ENCODE measurements at places on chromosomes 1 and 21. TPM values are rescaled to one million over a fixed set of nuclear protein-coding genes. Genes with fewer than 3 reads are reported as not detected.

Gene YARS1
- 239 TPM for total RNA-seq

Gene FAM78B
- 2.3 TPM for total RNA-seq

Gene TMEM81
- total RNA-seq = 2.6 TPM

Gene PCP4
- not detected for total RNA-seq

Gene CELA2A
- not detected for total RNA-seq

Gene GJB5
- 0.48 TPM for total RNA-seq

Gene TLR5
- total RNA-seq = 0.44 TPM

DNA sequence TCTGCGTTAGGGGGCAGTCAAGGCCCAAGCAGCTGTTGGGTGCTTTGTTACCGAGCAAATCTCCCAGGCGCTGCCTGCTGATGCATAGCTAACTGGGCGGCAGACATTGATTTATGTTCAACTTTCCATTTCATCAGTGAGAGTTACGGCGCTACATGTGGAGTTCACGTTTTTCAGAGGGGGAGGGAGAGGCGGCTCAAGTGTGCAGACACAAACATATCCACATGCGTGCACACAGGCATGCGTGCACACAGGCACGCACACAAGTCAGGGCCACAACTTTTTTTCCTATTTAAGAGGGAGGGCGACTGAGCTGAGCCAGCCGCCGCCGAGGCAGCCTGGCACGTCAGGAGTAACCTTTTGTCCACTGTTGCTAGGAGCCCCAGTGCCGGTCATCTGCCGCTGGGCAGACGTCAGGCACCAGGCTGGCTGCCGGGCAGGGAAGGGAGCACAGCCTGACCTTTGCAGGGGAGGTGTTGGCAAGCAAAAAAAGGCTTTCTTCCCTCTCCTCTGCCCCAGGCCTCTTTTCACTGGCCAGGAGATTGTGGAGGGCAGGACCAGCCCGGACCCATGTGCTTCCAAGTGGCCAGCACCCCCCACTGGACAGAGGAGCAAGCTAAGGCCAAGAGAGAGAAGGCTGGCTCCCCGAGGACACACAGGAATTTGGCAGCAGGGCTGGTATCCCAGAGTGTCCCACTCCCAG is 73.3 kb downstream of the MRPL37 start:
- DNase-seq = no peak

DNA sequence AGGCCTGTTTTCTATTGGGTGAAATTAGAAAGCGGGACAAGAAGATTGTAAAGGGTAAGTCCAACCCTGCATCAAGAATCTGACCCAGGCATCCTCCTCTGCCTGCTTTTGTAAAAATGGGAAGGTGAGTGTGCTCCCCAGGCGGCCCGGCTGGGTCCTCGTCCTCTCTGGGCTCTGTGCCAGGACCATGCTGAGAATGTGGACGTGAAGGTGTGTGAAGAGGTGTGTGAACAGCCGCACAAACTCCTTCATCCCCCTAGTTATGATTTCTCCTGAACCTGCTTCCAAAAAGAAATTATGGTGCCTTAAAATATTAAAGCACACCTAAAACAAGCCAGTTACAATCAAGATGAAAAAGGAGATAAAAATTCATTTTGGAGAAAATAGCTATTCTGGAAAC is 185.7 kb downstream of the IGSF21 start:
- no peak for DNase-seq

- DNase-seq = peak; percentile 85
Observed at GRCh38 chr1:162357681-162358266, 18.9 kb downstream of the SPATA46 start.

DNA sequence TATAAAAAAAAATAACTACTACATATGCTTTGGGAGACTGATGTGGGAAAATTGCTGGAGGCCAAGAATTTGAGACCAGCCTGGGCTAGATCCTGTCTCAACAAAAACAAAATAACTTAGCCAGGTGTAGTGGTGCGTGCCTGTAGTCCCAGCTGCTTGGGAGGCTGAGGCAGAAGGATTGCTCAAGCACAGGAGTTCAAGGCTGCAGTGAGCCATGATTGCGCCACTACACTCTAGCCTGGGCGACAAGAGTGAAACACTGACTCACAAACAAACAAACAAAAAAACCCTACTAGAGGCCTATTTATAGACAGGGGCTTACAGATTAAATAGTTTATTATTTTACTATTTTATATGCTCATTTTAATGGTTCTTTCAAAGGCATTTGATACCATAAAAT is 80.0 kb downstream of the LHX4 start:
- no peak for DNase-seq

DNA sequence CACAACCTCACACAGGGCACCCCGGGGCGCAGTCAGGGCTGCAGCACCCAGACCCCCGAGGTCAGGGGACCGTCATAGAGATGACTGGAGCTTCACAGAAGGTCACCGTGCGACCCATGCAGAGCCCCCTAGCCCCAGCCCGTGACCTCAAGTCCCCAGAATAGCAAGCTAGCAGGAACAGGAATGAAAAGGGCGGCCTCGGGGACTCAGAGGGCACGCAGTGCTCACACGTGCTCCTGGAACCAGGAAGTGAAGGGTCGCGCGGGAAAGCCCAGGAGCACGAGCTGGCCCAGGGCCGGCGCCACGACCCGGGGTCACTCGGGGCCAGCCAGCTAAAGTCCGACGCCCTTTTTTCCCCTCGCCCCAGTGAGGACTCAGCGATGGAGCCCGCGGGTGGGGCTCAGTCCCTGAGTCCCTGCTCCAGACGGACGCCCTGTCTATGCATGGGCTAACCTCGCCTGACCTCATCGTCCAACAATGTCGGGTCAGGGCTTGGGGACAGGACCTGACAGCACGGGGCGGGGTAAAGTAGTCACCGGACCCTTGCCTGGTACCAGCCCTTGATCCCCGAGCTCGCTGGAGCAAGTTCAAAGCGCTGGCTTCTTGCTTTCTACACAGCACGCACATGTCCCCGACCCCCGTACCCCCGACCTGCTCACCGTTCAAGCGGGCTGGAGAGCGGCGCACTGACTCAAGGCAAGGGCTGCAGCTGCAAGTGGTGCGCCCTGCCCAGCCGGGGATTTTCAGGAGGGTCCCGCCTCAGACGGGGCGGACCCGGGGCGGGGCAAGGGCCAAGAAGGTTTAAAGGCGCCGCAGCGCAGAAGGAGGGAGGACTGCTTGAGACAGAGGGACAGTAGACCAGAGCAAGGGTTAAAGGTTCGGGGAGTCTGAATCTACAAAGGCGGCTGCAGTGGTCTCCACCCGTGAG is at the start of gene TAGLN2:
Gene TAGLN2 (minus strand): TSS at position 717 of the 928 bp plus-strand sequence. CDS start 4,998 bp downstream, outside the sequence.
- DNase-seq = peak; percentile 98

DNA sequence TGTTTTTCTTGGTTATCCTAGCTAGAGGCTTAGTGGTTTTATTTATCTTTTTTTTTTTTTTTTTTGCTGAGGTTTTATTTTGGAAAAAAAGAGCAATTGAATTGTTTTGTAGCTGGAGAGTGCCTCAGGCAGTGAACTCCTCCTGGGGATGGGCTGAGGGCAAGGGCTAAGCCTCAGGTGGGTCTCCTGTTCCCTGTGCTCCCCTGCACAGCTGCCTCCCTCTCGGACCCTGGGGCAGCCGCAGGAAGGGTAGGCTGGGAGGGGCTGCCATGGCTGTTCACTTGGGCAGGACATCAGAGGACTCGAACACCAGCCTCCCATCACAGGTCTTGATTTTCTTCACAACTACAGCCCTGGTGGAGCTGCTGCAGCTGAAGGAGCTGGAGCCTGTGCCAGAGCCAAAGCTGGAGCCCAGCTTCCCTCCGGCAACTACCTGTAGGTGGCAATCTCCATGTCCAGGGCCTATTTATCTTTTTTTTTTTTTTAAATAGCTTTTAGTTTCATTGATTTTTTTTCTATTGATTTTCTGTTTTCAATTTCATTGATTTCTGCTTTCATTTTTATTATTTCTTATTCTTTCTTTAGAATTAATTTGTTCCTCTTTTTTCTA is 28.9 kb downstream of the LEPR start:
- peak; percentile 43 for DNase-seq

GRCh38 chr1:185916861-185917260 is 182.7 kb downstream of the HMCN1 start:
- DNase-seq = no peak

DNA sequence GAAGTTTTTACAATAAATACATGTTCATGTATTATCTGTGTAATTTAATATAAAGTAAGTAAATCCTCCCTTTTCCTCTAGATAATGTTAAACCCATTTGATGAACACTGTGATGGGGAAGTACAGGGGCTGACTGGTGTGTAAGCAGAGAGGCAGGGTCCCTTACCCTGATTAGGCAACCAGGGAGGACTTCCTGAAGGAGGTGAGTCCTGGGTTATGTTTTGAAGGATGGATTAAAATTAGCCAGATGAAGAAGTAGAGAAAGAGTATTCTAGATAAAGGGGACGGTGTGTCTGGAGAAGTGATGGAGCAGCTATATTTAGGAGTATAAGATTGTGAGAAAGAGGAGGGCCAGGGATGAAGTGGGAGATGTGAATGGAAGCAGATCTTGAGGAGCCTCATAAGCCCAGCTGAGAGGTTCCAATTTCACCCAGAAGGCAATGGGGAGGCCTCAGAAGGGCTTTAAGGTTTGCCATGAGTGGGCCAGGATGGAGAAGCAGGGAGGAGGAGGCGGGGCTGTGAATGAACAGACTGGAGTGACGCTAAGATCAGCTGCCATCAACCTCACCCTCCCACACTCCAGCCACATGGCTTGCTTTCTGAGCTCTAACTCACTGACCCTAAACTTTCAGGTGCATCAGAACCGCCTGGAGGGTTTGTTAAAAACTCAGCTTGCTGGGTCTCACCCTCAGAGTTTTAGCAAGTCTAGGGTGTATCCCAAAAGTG is 30.9 kb upstream of the ID3 start:
- DNase-seq = no peak

DNA sequence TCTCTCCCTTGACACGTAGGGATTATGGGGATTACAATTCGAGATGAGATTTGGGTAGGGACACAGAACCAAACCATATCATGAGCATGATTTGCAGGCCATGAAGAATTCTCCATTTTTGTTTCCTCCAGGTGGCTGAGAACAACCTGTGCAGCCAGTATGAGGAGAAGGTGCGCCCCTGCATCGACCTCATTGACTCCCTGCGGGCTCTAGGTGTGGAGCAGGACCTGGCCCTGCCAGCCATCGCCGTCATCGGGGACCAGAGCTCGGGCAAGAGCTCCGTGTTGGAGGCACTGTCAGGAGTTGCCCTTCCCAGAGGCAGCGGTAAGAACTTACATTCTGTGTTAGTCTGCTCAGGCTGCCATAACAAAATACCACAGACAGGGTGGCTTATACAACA is 9.7 kb downstream of the MX1 start:
- no peak for DNase-seq

- no peak for DNase-seq
Observed at GRCh38 chr1:21568809-21569385, 59.7 kb downstream of the ALPL start.

GRCh38 chr1:219883400-219884332 is 44.7 kb downstream of the SLC30A10 start:
- DNase-seq = peak; percentile 19

DNA sequence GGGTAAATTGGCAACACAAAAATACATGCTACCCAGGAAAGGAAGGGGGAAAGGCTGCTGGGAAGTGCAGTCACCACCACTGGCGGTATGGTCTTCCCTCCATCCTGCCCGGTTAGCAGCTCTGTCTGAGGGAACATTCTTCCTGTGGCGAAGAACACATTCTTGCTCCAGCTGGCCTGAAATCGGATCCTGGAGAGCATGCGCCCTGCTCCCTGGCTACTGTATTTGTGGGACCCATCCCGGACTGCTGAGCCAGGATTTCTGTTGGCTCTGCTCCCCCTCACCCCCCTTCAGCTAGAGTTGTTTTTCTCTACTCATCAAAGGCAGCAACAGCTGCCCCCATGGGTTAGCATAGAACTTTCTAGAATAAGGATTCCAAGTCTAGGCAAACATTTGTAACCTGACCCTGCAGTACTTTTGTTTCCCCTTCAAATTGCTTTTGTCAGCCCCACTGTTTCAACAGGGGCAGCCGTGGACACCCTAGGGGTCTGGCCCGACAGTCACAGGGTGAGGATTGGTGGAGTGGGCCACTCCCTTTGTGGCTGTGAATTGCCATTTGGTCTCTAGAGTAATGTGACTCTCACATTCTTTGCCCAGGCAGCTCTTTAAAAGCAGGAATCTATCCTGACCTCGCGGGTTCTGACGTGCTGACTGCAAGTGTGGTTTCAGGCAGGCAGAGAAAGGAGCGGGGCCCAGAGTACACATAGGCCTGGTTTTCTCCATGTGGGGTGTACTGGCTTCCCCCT is 157.7 kb downstream of the TOMM20 start:
- DNase-seq = peak; percentile 68

DNA sequence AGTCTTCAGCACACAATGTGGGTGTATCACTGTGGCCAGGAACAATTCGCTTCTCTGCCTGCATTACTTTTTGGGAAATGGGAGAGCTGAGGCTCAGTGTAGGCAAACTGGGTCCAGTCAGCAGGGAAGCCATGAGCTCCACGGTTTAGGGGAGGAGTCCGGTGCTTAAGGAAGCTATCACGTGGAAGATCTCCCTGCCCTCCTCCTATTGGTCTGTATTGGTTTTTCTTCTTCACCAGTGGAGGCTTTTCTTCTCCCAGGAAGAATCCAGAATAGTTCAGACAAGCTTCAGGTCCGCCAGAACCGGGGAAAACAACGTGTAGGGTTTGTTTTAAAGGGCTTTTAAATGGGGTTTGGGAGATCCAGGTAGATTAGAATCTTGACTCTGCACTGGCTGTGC is 156.2 kb upstream of the CAMK1G start:
- no peak for DNase-seq

GRCh38 chr1:23709229-23709628 is 17.6 kb downstream of the RPL11 start:
- no peak for DNase-seq

GRCh38 chr21:41576013-41576615 is 68.2 kb upstream of the TMPRSS2 start:
- DNase-seq = no peak

DNA sequence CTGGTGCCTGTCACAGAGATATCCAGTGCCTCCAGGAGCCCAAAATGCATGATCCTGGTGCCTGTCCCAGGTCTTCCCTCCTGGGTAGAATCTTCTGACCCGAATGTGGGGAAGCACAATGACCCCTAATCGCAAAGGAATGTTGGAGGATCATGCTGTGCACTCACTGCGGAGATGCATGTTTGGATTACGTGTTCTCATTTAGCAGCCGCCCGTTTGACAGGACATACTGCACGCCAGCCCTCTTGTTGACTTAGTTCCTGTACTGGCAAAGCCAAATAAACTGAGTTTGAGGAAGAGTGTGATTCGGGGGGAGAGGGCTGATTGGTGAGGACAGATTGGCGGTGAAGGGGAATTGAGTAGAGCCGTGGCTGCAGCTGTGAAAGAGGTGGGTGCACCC is 85.9 kb upstream of the SIM2 start:
- no peak for DNase-seq

- no peak for DNase-seq
Observed at GRCh38 chr1:116628448-116628847, 39.1 kb downstream of the IGSF3 start.

GRCh38 chr1:109350655-109351054 is 43.8 kb upstream of the MYBPHL start:
- no peak for DNase-seq

- DNase-seq = peak; percentile 80
Observed at GRCh38 chr1:44405031-44405797, at the start of gene RNF220. RNF220 (plus strand) TSS chr1:44405255.

- no peak for DNase-seq
Observed at GRCh38 chr1:186225096-186225495, 150.0 kb downstream of the TPR start.

GRCh38 chr1:61274939-61275338 is 192.6 kb downstream of the NFIA start:
- DNase-seq = no peak

GRCh38 chr1:112529301-112529700 is 20.5 kb downstream of the WNT2B start:
- no peak for DNase-seq

GRCh38 chr21:28781602-28782276 is 210.9 kb downstream of the LTN1 start:
- peak; percentile 13 for DNase-seq

Measured in H7 (cell line).